Mucosa of descending colon (tissue), 3 donors: ENCODE measurements at places on chromosomes 5 and 9. TPM values are rescaled to one million over a fixed set of nuclear protein-coding genes. Genes with fewer than 3 reads are reported as not detected.

DNA sequence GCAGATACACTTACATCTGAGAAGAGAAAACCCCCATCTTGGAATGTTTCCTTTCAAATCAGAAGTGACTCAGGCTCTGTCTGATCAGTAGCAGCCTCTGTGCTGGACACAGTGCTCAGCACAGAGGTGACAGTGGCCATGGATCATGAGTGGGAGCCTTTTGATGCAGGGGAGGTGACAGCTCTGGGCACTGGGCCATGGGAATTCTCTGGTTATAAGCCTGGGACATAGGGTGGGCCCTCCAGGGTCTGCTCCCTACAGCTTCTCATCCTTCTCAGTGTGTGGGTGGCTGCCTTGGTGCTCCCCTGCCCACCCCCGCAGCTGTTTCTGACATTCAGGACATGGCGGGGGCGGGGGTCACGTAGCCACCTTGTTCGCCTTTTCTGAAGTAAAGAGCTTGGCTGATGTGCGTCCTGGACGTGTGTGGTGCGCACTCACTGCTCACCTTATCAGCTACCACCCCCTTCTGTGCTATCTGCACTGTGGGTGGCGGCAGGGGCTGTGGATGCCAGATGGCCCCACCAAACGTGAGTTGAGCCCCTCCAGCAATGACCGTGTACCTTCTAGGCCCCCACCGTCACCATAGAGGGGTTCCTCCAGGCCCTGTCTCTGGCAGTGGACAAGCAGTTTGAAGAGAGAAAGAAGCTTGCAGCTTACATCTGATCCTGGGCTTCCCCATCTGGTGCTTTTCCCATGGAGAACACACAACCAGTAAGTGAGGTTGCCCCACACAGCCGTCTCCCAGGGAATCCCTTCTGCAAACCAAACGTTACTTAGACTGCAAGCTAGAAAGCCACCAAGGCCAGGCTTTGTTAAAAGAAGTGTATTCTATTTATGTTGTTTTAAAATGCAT, 24.0 kb downstream of the TRIP13 start:
- DNase-seq: no peak

DNA sequence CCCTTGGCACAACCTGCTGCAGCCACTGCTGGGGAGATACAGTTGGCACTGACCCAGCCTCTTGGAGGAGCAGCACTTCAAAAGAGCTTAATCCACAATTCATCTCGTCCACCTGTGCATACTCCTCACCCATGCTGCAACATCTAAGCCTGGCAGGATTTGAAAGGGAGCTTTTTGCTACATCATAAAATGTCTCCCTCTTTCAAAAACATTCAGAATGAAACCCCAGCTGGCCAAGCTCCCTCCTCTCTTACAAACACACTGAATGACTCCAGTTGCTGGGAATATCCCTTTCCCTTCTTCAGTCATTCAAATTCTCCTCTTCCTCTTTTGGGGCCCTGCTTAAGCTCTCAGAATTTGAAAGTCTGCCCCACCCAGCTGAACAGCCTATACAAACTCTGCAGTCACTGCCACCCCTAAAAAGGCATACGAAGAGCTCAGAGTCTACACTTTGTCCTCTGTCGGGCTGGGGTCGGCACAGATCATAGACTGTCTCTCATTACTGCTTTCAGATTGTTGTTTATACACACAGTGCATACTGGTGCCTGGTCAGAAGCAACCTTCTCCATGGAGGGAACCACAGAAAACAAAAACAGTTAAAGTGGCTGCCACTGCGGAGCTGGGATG, 8.8 kb upstream of the C5orf15 start:
- DNase-seq: no peak

DNA sequence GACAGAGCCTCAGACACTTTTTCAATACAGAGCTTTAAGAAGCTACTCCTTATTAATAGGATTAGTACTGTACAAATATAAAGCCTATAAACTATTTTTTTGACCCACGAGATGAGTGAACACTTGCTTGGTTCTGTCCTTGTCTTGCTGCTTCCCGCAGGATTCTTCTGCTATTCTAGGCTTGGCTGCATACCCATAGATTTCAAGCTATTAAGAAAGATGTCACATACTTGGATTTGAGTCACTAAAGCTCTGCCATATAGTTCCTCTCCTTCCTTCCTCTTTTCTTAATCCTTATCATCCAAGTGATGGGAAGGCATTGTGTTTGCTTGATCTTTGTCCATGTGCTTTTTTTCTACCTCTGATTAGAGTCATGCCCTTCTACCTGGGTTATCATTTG, 361.2 kb upstream of the TRPC7 start:
- no peak for DNase-seq

PCDHGA4 gene
- 4.6 TPM for total RNA-seq

DNA sequence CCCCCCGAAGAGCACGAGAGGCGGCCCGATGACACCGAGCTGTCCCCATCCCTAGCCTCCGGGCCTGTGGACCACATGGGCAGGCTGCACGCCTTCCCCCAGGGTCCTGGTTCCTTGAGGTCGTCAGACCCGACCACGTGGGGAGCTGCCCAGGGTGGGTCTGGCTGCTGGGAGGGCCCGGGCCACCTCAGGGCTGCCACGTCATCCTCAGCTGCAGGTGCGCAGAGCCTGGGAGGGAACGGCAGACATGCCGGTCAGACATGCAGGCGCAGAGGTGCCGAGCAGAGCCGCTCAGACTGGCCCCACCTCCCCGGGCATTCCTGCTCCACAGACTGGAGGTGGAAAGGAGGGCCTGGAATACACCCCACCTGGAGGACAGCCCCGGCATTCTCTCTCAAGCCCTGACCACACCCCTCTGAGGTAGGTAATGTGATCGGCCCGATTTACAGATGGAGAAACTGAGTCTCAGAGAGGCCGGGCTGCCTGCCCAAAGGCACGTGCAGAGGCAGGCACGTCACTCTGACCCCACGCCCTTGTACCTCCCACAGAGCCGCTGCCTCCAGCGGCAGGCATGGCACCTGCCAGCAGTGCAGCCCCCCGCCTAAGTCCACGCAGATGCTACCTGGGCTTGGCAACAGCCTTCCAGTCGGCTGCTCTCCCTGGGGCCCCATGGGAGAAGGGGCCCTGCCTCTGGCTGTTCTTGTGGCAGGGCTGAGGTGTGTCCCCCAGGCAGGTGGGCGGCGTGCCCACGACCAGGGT, 649 bp downstream of the CCDC187 start:
- DNase-seq: peak; percentile 47

DNA sequence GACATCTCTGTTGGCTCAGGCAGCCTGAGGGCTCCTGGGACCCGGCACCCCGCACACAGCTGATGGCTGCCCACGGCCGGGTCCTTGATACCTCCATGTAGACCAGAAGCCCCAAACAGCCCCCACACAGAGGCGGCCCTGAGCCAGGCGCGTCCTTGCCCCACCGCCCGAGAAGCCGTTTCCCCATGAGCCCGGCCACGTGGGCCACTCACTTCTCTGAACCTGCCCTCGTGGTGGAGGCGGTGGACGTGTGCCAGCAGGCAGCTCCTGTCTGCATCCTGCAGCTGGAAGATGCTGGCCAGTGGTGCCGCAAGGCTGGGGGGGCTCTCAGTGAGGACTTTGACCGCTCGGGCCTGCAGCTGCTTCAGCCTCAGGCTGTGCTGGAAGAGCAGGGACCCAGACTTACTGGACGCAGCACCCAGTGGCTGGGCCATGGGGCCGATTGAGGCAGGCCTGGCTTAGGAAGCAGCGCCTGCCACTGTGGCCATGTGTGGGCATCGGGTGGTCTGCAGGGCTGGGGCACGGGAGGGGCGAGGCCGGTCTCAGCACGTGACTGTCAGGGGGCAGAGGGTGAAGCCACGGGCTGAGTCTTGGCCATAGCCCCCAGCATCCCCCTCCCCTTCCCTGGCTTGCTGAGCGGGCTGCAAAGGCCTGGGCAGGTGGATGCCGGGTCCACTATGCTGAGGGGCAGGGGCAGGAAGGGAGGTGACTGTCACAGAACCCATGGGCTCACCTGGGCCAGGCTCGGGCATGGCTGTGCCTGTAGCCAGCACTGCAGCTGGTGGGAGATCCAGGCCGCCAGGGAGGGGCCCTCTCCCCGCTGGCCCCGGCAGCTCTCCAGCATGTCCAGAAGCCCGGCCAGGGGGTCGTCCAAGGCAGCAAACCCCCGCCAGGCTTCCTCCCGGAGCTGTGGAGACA, 50.0 kb downstream of the EXD3 start:
- DNase-seq: peak; percentile 46

UIMC1 gene
- 33.3 TPM for total RNA-seq

GRCh38 chr9:127561491-127562278, 50.4 kb upstream of the STXBP1 start:
- DNase-seq: peak; percentile 72

TAF11L10 gene
- not detected for total RNA-seq

GRCh38 chr5:36478646-36479317, 127.6 kb upstream of the SLC1A3 start:
- DNase-seq: no peak

GRCh38 chr5:111694133-111694532, 62.9 kb downstream of the NREP start:
- no peak for DNase-seq

NUTM2G gene
- total RNA-seq: not detected

- DNase-seq: no peak
These were observed 91.9 kb upstream of the CEP78 start for GRCh38 chr9:78144008-78144381.

DNA sequence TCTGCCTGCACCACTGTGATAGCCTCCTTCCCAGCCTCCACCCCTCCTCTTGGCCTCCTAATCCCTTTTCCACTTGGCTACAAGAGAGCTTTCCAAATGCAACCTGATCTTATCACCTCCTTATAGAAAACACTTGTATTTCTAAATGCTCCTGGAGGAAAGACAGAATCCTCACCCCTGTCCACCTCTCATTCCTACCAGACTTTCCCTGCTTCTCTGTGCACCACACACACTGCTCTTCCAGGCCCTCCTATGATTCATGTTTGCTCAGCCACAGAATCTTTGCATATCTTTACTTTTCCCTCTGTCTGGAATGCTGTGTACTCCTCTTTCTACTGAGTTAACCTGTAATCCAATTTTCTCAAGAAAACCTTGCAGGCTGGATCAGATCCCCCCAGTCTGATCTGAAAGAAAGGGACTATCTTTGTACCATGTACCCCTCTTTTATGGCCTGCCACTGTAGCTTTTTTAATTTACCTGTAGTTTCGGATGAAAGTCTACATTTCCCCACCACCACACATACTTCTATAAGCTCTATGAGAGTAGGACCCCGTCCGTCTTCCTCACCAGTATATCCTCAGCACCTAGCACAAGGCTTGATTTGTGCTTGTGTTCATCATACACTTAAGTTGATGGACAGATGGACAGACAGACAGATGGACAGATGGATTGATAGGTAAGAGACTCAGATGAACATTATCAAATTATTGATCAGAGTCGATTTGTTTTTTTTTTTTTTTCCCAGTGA, 95.3 kb downstream of the GALNT10 start:
- no peak for DNase-seq

EPB41L4A gene
- total RNA-seq: 11.8 TPM

- DNase-seq: no peak
These were observed 92.4 kb upstream of the ANXA1 start for GRCh38 chr9:73059247-73059646.

- DNase-seq: no peak
These were observed 54.4 kb upstream of the FCN1 start for GRCh38 chr9:134972140-134972539.

DNA sequence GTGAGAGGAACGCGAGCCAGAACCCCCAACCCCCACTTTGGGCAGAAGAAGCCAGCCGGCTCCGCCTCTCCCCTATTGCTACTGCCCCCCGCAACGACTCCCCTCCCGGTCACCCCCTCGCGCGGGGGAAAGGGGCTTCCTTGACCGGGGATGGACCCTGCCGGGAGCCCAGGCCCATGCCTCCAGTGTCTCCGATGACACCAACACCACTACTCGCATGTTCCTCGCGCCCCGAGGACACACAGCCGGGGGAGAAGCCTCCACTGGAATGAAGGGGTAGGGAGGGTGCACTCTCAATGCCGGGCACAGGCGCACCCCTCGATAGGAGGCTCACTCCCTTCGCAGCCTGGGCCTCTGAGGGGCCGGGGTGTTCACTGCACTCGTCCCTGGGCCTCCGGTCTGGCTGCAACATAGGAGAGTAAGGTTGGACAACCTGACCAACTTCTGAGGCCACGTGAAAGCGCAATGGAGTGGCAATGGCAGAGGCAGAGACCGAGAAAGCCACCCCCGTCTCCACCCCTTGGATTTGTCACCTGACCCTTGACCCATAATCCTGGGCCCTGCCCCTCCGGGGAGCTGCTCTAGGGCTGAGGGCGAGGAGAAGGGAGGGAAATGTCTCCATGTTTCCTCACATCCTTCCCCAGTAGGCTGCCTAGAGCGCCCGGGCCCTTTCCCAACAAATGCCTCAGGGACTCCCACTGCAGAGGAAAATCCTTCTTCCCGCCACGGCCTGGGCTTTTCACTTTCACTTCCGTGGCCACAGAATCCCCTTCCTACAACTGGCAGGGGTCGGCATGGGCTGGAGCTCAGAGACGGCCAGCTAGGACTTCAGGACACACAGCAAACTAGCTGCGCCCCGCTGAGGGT, 1.1 kb upstream of the CNTFR start:
- DNase-seq: peak; percentile 67

- DNase-seq: no peak
These were observed 568.0 kb upstream of the KLF4 start for GRCh38 chr9:108057421-108058134.
